Tibial nerve (tissue), 4 donors: ENCODE measurements at places on chromosomes 16 and 17.

- no peak for DNase-seq
These were observed 30.5 kb downstream of the PLCG2 start for GRCh38 chr16:81809567-81809966.

DNA sequence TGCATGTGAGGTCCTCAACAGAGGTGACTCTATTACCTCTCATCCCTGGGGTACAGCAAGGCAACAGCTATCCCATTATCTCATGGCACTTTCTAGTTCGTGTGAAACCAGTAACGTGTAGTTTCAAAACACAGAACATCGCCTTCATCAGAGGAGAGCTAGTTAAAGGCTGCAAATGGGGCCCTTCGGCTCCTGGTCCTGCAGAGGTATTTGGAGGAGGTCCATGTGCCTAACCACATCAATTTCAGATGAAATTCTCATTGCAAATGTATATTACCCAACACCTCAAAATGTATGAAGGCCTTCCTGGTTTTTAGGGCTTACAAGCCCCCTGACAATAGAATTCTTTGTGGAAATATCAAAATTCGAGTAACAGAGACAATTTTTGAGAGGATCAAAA lies 95.7 kb upstream of the PSMD7 start:
- no peak for DNase-seq

- peak; percentile 76 for DNase-seq
These were observed 15.9 kb downstream of the B9D1 start for GRCh38 chr17:19346351-19347255.

DNA sequence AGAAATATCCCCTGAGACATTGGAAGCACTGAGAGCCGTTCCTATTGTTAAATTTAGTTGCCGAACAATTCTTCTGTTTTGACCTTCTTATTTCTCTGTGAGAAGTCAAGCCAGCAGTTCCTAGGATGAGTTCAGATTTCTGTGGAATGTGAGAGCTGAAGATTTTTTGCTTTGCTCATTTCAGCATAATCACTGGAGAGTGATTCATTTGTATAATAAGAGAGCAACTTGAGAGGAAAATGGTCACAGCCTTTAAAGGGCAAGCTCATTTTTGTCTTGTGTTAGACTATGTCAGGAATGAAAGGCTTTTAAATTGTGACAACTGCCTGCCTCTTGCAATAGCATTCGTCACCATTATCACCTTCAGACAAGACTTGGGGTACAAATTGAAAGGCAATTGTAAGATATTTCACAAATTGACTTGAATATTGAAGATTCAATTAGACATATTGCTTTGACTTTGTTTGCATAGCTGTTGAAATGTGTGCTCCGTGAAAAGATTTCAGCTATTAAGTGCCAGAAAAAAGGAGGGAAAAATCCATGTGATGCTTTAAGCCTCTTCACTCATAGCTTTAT lies 900.0 kb upstream of the GOT2 start:
- DNase-seq: no peak

GRCh38 chr17:80621997-80622357 lies 77.3 kb downstream of the RPTOR start:
- no peak for DNase-seq
